Trophoblast cell (in vitro differentiated cells and primary cell): ENCODE measurements at places on chromosomes 7 and 10.
A peak's percentile ranks its signal among the peaks of the same experiment; 100 is the strongest.

DNA sequence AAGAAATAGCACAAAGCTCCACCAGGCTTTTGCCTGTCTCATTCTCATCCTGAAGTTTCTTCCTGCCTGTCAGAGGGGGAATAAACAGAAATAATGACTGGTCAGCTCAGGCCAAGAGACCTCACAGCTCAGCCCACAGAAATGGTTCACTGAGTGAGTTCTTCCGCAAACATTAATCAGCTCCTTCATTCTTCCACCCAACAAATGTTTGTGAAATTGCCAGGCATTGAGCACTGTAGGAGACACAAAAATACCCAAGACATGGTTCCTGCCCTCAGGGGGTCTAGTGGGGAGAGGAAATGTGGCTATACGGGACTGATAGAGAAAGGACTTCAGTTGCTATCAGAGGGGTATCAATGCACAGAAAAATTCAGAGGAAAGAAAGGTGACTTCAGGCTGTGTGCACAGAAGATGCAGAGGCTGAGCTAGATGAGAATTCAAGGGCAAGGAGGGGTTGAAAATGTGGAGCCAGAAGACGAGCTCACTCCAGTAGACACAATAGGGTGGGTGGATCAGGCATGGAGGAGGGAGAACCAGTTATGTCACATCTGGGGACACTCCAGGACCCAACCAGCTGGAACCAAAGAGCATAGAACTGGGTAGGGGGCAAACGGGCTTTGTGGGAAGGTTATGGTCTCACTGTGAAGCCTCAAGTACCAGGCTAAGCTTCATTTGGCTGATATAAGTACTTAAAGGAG lies 20.9 kb downstream of the MYOF start:
- peaks cover 7% of the 10 kb centered on the region for H3K36me3 ChIP-seq
- H3K27ac ChIP-seq, result peak overlapping the region; percentile 47
- no peak overlapping the region for H3K4me3 ChIP-seq
- no peak for DNase-seq
- peaks cover 52% of the 10 kb centered on the region for H3K4me1 ChIP-seq

GRCh38 chr10:46028584-46029460 lies 1.6 kb downstream of the NCOA4 start:
- no peaks in the 10 kb centered on the region for H3K27me3 ChIP-seq
- H3K4me1 ChIP-seq, result peaks cover 7% of the 10 kb centered on the region
- H3K4me3 ChIP-seq, result no peak overlapping the region
- no peak overlapping the region for H3K27ac ChIP-seq
- DNase-seq, result peak; percentile 88

- no peaks in the 10 kb centered on the region for H3K36me3 ChIP-seq
- no peaks in the 10 kb centered on the region for H3K27me3 ChIP-seq
- DNase-seq, result no peak
- peaks cover 13% of the 10 kb centered on the region for H3K4me1 ChIP-seq
These were observed 104.1 kb downstream of the ARHGAP22 start for GRCh38 chr10:48500771-48501170.

DNA sequence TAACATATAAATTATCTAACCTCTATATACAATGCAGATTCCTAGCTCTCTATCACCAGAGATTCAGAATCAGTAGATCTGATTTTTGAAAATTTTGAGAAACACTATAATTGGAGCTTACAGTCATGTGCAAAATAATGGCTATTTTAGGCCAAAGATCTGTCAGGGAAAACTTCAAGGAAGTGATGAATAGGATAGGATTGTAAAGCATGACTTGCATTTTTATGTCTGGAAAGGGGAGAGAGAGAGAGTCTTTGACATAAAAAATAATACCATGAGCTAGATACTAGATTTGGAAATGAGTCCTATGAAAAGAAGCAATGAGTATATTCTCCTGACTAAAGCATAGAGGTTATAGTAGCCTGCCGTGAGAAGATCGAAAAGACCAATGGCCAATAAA lies 181.1 kb downstream of the SDHAF3 start:
- no peaks in the 10 kb centered on the region for H3K4me1 ChIP-seq
- DNase-seq, result no peak
- H3K27ac ChIP-seq, result no peak overlapping the region
- H3K36me3 ChIP-seq, result no peaks in the 10 kb centered on the region
- H3K4me3 ChIP-seq, result no peak overlapping the region

- H3K27me3 ChIP-seq, result no peaks in the 10 kb centered on the region
- no peak overlapping the region for H3K27ac ChIP-seq
- no peak overlapping the region for H3K4me3 ChIP-seq
- H3K4me1 ChIP-seq, result no peaks in the 10 kb centered on the region
- DNase-seq, result peak; percentile 54
- H3K36me3 ChIP-seq, result no peaks in the 10 kb centered on the region
These were observed 22.7 kb upstream of the WASHC2A start for GRCh38 chr10:50044941-50045664.

DNA sequence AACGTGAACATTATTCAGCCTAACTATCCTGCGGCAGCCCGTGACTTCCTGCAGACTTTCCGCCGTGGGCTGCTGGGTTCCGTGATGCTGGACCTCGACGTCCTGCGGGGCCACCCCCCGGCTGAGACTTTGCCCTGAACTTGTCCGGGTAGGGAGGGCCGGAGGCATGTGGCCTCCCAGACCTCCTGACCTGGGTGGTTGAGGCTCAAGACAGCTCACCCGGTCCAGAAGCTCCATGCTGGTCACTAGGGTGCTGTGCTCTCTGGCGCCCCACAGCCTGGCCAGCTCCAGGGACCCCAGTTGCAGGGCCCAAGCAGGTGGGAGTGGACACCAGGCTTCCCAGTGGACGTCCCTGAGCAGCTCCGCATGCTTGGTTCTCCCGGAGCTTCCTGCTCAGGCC lies 4.4 kb downstream of the SPRN start:
- H3K36me3 ChIP-seq, result peaks cover 34% of the 10 kb centered on the region
- no peak overlapping the region for H3K4me3 ChIP-seq
- H3K27me3 ChIP-seq, result peaks cover 10% of the 10 kb centered on the region
- DNase-seq, result no peak
- no peak overlapping the region for H3K27ac ChIP-seq
